ENCODE measurements at places on chromosomes 1 and 21.

- no peak for DNase-seq
These were observed 6.9 kb downstream of the USP48 start for GRCh38 chr1:21775985-21776562.

GRCh38 chr21:18384771-18385170 lies 18.8 kb downstream of the TMPRSS15 start:
- DNase-seq = peak; percentile 7

- no peak for DNase-seq
These were observed 8.1 kb upstream of the LBR start for GRCh38 chr1:225435957-225436392.

DNA sequence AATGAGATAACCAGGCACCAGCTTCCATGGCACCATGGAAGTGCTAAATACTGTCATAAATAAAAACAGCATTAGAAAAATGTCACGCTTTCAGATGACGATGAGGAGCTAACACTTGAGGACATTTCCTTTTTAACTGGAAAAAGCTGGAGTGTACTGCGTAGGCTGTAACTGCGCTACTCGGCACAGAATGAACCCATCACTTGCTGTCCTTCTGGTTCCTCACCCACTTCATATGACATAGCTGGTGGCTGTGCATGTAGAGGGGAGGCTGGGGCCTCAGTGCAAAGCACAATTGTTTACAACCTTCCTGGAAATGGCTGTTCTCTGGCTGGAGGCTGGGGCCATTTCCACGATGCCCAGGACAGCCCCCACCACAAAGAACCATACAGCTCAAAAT lies 55.7 kb downstream of the NTPCR start:
- no peak for DNase-seq

- DNase-seq = no peak
These were observed 986.6 kb upstream of the ADAMTS5 start for GRCh38 chr21:27953340-27954045.

GRCh38 chr1:202193614-202194327 lies at the start of gene LGR6:
Gene LGR6 (plus strand): TSS chr1:202193799. CDS start chr1:202193990, 191 bp downstream.
- DNase-seq = no peak

- DNase-seq = no peak
These were observed 57.9 kb upstream of the HIVEP3 start for GRCh38 chr1:41976671-41977070.

- DNase-seq = no peak
These were observed 272.9 kb downstream of the RWDD3 start for GRCh38 chr1:95506736-95507414.

- DNase-seq = peak; percentile 60
These were observed at the start of gene TFAP2E for GRCh38 chr1:35573198-35574124. Gene TFAP2E (plus strand): TSS chr1:35573314. CDS start chr1:35573578, 264 bp downstream.

DNA sequence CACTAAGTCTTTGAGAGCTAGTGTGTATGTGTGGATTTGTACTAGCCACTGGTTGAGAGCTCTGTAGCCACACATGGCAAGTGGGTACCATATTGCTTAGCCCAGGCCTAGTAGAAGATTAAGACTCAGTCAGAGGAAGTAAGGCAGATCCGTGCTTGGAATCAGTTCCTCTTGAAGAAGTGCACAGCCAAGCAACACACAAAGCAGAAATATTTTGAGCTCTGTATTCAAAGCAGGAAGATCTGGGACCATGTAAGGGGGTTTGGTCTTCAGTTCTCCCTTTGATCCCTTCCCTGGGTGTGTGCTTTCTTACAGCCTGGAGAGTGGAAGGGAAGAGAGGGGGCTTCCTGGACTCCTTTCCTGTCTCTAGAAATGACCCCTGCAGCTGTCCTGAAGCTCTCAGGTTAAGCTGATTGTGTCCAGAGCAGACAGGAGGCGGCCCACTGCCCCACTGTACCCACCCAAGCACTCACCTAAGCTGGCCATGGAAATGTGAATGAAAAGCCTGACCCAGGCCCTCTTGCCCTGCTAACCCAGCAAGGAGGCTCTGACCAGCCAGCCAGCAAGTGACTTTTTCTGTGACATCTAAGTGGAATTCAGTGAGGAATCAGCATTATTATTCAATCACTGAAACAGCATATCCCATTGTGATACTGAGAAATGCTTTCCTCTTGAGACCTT lies 3.6 kb downstream of the ETS2 start:
- DNase-seq = no peak

DNA sequence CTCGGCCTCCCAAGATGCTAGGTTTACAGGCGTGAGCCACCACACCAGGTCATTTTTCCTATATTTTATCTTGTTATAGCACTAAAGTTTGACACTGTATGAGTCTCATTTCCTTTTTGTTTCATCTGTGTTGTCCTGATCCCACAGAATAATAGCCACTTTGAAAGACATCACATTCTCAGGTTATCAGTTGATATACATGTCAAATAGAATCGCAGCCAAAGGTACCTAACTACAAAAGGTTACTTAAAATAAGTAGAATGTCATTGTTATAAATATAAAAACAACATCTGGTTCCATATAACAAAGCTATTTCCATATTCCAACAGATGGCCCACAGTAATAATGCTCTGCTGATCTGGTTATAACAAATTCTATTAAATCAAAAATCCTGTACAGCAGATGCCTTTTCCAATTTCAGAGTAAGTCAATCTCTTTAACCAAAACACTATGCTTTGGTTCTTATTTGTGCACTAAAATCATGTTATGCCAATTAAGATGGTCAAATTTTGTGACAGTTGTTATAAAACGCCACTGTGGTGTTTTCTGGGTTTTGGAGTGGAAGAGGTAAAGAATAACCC lies 6.0 kb downstream of the FOXJ3 start:
- DNase-seq = no peak

GRCh38 chr1:159188375-159188788 lies 16.3 kb upstream of the ACKR1 start:
- peak; percentile 70 for DNase-seq

DNA sequence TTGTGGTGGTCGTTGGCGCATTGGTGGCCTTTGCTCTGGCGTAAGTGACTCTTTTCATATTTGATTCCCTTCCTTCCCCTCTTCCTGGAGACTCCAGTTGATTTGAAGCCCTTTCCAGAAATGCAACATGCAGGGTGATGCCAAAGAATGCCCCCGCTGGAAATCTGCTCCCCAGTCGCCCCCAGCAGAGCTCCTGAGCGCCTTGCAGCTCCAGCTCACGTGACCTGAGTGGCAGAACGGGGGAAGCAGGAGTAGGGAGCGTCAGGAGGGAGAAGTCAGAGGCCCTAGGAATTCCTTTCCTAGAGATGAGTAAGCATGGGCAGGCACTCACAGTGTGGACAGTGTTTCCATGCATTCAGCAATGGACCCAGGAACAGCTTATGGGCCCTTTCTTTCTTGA lies 255.9 kb downstream of the CACNA1E start:
- no peak for DNase-seq

DNA sequence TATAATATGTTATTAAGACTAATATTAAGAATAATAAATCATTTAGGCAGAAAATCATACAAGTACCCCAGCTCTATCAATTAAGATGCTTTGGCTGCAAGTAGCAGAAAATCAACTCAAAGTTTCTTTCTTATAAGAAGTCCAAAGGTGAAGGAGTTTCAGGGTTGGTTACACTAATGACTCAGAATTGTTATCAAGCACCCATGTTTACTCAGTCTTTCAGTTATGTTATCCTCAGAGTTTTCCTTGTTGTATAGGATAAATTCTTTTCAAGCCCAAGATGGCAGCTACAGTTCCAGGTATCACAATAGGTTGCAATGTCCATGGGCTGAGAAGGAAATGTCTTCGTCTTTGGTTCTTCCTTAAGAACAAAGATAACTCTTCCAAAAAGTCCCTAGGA lies 163.6 kb downstream of the TNFSF18 start:
- DNase-seq = no peak

DNA sequence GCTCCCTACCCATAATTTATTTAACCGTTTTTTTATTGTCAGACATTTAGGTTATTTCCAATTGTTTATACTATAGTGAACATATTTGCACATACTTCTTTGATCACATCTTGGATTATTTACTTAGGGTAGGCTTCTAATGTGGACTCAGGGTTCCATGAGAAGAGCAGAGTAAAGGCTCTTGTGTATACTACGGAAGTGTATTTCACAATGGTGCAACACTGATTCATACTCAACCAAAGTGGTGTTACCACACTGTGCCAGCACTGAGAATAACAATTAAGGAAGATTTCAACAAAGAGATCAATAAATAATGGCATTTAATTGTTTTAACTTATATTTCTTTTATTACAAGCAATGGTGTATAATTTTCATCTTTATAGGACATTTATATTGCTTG lies 251.2 kb downstream of the ZNF326 start:
- no peak for DNase-seq

DNA sequence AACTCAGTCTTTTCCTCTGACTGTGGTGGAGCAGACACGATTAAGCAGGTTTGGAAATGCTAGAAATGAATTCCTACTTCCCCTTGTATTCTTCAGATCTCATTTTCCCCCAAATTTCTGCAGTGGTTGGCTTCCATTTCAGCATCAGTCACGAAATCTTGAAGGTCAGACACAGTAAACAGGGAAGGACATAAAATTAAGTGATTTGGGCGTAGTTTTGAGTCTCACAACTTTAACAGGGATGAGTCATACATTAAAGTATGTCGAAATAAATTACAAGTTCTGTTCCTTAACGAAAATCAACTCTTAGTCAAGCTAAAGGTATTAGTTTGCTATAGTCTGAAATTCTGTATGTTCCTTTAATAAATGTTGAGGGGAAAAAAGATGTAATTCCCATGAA lies 61.1 kb downstream of the HNRNPR start:
- no peak for DNase-seq

DNA sequence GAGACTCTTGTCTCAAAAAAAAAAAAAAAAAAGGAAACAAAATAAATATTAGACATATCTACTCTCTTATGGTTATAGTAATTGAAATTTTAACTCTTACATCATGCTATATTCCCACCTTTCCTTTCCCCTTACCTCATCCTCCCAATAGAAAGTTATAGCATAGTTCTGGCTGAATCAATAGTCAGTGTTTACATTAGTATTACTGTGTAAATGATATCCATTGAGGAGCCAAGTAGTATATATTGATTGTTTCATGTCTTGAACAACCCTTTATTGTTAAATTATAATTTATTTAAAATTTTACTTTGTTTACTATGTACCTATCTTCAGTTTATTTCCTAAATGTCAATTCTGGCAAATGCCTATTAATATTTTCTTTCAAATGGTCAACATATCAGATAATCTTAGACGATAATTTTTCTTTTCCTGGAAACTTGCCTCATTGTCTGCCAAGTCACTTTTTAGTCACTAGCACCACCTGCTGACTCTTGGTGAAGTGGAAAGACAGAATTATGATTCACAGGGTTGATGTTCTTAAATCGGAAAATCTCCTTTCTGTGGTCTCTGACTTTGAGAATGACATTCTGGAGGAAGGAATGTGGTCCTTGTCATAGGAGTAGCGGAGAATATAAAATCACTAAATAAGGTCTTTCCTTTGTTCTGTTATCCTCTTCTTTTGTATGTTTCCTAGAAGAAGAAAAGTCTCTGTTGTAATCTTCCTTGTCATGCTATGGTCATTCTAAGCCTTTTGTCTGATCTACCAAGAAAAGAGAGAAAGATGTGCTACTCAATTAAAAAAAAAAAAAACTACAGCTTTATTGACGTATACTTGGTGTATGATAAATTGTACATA lies 8.6 kb downstream of the HJV start:
- peak; percentile 75 for DNase-seq

DNA sequence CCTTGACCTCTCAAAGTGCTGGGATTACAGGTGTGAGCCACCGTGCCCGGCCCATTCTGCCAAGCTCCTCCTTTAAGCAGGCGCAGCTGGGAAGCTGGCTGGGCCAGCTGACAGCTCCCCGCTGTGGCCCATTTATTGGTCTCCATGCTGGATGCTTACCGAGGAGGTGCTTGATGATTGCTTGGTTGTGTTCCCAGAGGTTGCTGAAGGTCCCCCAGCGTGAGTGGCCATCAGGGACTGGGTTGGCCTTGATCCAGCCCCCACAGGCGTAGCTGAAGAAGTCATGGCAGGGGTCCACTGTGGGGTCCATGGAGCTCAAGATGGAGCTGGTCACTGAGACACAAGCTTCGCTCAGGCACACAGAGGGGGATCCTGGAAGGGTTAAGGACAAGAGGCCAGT lies 17.7 kb downstream of the ECE1 start:
- no peak for DNase-seq

- DNase-seq = peak; percentile 9
These were observed 36.9 kb downstream of the SLC2A1 start for GRCh38 chr1:42921769-42922168.

DNA sequence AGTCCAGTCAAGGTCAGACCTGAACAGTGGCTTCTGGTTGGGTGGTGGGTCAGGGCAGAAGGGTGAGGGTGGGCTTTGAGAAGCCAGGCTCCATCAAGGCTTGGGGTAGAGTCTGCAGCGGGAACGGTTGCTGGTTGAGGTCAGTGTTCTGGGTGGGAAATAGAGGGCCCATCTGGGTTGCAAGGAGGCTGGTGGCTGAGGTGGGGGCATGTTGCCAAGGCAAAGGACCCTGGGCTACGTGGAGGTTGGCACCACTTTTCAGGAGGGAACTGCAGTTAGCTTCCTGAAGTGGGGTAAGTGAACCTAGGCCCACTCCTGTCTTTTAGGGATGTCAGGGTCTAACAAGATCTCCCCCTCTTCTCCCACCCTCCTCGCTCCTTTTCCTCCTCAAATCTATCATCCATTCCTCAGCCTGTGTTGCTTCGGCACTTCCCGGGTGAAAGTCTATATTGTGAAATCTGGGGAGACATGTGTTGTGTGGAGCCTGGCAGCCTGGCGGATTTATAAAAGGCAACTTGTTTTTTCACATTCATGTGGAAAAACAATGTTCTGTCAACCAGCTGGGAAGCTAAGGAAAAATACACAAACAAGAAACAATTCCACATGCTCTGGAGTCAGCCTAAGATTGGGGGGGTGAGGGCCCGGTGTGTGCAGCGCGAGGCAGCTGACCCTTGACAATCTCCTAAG lies 1.5 kb downstream of the IL22RA1 start:
- no peak for DNase-seq

GRCh38 chr1:31936981-31937299 lies 1.2 kb downstream of the PTP4A2 start:
- DNase-seq = no peak

- DNase-seq = no peak
These were observed 2.4 kb downstream of the ACKR1 start for GRCh38 chr1:159207080-159207479.

DNA sequence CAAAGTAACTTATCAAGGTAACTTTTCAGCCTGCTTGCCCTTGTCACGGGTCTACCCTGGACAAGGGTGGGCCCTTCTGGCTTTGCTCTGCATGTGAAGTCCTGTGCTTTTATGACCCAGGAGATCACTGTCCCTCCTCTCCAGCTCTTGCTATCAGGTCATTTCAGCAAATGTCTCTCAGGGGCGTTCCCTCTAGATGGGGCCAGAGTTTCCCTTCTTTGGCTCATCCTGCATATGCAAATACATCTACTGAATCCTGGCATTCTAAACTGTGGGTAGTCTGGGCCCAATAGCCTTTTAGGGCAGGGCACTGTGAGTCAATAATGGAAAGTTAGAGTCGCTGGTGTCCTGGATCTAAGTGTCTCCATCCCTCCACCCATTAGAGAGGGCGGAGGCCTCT lies 366.9 kb upstream of the USP24 start:
- no peak for DNase-seq

- DNase-seq = no peak
These were observed 32.2 kb downstream of the WDR4 start for GRCh38 chr21:42847051-42847707.

- no peak for DNase-seq
These were observed 208.8 kb downstream of the KIF26B start for GRCh38 chr1:245363461-245364200.
